Right ventricle myocardium superior (tissue), 1 donor: ENCODE measurements at places on chromosomes 6 and 20. TPM values are rescaled to one million over a fixed set of nuclear protein-coding genes. Genes with fewer than 3 reads are reported as not detected.

- DNase-seq: no peak
These were observed 743.7 kb downstream of the TBC1D32 start for GRCh38 chr6:120590611-120591010.

IL17F gene
- total RNA-seq: not detected

- no peak for DNase-seq
These were observed 112.4 kb upstream of the ZNF217 start for GRCh38 chr20:53706008-53706465.

C6orf58 gene
- total RNA-seq: not detected

SLC4A11 gene
- total RNA-seq: 0.16 TPM

GRCh38 chr6:69894578-69895347 lies 28.4 kb downstream of the COL19A1 start:
- DNase-seq: no peak
